Nephron progenitor cell (in vitro differentiated cells): ENCODE measurements at places on chromosomes 7 and 10.

DNA sequence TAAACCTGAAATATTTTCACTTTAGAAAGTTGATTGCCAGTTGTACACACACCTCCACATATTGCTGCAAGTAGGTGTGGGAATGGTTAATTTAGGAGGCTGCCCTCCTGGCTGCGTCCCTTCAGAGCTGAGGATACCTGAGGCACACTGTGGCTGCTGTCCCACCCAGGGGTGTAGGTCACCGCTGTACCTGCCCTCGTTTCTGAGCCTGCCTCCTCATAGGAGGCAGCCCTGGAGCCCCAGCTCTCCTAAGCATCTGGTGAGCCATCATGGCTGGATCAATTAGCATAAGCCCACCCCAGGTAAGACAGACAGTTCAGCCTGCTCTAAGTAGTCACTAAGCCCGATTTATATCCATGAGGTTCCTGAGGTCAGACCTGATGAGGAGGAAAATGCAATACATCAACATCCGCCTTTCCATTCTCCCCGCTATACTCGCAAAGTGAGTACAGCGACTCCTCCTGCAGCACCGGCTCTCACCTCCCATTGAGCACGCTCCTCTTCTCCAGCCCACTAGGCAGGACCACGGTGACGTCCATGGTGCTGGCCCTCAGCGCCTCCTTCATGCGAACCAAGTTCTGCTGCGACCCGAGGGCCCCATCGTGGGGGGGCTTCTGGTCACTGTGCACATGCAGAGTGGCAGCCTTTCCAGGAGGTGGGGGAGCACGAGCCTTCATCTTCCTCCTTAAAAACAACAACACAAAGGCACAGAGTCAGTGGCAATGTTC lies 97.2 kb downstream of the COBL start:
- DNase-seq, result peak; percentile 23

GRCh38 chr7:98278936-98279335 lies 2.5 kb upstream of the BRI3 start:
- DNase-seq, result no peak

DNA sequence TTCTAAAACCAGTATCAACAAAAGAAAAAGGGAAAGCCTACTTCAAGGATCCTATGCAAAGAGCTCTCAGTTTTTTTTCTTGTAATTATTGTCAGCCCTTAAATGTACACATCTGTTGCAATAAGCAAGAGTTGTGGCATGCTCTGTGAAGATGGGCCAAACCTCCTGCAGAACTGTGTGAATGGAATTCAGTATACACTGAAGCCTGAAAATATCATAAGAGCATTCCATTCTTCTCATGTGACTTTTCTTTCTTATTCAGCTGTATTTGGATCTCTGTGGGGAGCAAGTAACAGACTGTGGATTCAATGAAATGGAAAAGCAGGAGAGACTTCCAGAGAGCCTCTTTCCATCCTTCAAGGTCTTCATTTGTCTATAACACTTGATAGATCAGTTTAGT lies 130.7 kb downstream of the SAMD9 start:
- no peak for DNase-seq

DNA sequence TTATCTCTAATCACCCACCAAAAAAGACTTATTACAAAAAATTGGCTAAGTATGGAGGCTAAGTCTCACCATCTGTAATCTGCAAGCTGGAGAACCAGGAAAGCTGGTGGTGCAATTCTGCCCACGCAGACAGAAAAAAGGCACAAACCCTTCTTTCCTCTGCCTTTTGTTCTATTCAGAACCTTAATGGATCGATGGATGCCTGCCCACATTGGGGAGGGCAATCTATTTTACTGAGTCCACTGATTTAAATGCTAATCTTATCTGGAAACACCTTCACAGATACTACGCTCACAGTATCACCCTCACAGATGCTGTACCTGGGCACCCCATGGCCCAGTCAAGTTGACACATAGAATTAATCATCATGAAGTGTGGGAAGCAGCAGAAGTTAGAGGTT lies 10.2 kb downstream of the IGFBP3 start:
- DNase-seq, result no peak

GRCh38 chr7:155509359-155509724 lies 37.0 kb downstream of the CNPY1 start:
- DNase-seq, result no peak

GRCh38 chr7:81186691-81187090 lies 267.8 kb upstream of the SEMA3C start:
- DNase-seq, result no peak

- peak; percentile 21 for DNase-seq
Observed at GRCh38 chr10:95841661-95842498, 65.9 kb upstream of the CC2D2B start.

- no peak for DNase-seq
Observed at GRCh38 chr10:46289209-46289810, 2.5 kb downstream of the ANTXRL start.

- DNase-seq, result no peak
Observed at GRCh38 chr7:80273327-80273726, 138.7 kb downstream of the GNAI1 start.

- DNase-seq, result no peak
Observed at GRCh38 chr7:32501522-32501921, 6.2 kb downstream of the AVL9 start.

DNA sequence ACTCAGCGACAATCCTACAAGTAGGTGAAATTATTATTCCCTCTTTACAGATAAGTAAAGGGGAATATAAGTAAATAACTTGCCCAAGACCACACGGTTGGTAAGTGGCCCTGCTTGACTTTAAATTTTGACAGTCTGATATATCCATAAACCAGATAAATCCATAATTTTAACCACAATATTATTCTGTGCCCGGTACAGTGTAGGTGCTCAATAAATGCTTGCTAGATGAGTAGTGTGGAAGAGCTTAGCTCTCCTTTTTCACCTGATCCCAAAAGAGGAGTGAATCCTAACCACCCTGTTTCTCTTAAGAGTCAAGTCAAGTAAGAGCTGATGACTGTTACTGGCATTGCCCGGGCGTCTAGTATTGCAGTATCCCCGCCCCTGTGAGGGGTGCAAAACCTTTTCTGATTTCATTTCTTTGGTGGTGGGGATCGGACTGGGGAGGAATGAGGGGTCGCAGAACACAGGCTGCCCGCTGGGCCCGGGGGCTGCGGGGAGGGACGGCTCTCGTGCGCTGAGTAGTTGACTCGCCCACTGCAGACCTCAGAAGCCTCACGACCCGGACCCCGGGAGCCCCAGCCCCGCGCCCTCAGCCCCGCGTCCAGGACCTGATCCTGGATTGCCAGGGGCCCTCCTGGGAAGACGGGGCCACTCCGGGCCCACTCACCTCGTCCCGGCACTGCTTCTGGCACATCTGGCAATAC lies 490 bp downstream of the KIN start:
- no peak for DNase-seq

DNA sequence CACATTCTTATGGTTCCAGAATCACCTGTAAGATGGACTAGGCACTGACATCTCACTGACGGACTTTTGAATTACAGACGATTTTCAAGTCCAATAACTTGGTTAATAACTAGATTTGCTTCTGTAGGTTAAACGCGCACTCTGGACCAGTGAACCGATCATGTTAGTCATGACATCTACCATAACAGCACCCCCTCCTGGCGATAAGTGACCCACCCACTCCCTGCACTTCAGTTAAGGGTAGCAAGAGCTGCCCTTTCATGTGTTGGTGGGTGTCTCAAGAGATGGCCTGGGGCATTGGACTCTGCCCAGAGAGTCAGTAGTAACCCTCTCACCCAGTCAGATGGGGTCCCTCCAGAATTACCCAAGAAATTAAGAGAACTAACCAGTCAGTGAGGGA lies 12.9 kb downstream of the GRM8 start:
- no peak for DNase-seq

DNA sequence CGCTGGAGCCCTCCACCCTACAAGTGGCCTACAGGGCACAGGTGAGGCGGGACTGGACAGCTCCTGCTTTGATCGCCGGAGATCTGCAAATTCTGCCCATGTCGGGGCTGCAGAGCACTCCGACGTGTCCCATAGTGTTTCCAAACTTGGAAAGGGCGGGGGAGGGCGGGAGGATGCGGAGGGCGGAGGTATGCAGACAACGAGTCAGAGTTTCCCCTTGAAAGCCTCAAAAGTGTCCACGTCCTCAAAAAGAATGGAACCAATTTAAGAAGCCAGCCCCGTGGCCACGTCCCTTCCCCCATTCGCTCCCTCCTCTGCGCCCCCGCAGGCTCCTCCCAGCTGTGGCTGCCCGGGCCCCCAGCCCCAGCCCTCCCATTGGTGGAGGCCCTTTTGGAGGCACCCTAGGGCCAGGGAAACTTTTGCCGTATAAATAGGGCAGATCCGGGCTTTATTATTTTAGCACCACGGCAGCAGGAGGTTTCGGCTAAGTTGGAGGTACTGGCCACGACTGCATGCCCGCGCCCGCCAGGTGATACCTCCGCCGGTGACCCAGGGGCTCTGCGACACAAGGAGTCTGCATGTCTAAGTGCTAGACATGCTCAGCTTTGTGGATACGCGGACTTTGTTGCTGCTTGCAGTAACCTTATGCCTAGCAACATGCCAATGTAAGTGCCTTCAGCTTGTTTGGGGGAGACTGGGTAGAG lies at the start of gene COL1A2:
Gene COL1A2 (plus strand): TSS at position 459 of the 704 bp plus-strand sequence. CDS start 137 bp downstream, at position 596.
- DNase-seq, result peak; percentile 66

- no peak for DNase-seq
Observed at GRCh38 chr7:138089080-138089901, 13.0 kb downstream of the AKR1D1 start.

DNA sequence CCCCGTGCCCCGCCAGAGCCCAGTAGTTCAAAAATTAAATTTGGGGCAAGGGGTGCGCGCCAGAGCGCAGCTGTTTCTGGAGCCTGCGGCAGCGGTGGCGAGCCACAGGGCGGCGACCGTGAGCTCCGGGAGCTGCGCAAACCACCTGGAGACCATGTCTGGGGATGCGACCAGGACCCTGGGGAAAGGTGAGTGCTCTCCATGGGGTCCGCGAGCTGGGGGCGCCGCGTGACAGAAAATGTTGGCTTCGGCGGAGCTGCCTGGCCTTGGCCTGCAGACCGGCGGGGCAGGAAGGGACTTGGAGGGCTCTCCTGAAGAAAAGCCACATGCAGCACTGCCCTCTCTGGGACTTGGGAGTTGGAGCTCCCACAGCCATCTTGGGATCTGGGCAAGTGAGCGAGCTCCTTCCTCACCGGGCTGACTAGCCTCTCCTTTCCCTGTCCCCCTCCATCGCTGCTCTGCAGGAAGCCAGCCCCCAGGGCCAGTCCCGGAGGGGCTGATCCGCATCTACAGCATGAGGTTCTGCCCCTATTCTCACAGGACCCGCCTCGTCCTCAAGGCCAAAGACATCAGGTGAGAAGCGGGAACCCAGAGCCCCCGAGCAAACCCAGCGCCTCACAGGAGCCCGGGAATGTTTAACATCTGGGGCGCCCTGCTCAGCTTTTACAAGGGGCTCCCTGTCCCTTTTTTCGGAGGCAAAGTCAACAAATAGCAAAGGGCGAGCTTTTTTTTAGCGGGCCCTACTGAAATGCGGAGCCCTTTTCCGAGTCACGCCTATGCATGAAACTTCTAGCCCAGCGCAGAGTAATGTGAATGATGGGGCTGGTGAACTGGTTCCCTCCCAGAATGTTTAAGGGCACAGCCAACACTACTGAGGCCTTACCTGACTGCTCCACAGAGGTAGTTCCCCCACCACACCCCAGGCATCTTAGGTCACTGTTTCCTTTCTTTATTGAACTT lies 6.1 kb downstream of the GSTO2 start:
- DNase-seq, result peak; percentile 58

- no peak for DNase-seq
Observed at GRCh38 chr10:804787-805619, 115.5 kb upstream of the DIP2C start.

- peak; percentile 82 for DNase-seq
Observed at GRCh38 chr7:82443547-82444219, at the start of gene CACNA2D1. CACNA2D1 (minus strand) TSS chr7:82443777.
